ENCODE measurements at places on chromosomes 1 and 21. TPM values are rescaled to one million over a fixed set of nuclear protein-coding genes. Genes with fewer than 3 reads are reported as not detected.

DNA sequence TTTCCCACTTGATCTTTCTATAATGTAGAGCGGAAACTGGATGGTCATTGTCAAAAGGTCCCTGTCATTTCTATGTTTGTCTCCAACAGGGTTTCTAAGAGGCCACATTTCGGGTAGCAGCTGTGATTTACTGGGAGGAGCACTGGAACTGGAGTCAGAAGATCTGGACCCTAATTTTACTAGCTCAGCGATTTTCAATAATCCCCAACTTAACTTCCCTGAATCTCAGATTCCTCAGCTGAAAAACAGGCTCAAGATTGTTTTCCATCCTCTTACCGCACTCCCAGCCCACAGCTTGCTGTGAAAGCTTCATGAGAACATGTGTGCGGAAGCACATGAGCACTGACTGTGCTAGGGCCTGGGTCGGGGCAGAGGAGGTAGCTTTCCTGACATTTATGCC is 19.9 kb upstream of the RGS4 start:
- no peak overlapping the region for H3K4me3 ChIP-seq
- DNase-seq = no peak
- no peaks in the 10 kb centered on the region for H3K36me3 ChIP-seq
- H3K27me3 ChIP-seq = peaks cover 25% of the 10 kb centered on the region

DNA sequence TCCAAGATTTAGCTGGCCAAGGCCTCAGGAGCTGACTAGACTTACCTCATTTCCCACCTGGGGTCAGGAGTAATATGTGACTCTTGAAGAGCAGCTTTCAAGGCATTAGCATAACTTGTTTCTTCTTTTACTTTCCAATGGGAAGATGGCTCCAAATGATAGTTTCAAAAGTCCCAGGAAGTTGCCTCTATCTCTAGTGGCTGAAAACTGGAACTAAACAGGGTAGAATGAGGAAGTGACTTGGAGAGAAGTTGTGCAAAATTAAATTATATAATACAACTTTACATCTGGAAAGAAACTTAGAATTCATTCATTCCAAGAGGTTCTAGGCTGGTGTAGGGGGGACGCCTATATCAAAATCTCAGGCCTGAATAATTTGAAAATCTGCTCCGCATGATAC is 250.1 kb upstream of the FMN2 start:
- H3K4me1 ChIP-seq = no peaks in the 10 kb centered on the region
- H3K27ac ChIP-seq = no peak overlapping the region
- no peaks in the 10 kb centered on the region for H3K36me3 ChIP-seq

DNA sequence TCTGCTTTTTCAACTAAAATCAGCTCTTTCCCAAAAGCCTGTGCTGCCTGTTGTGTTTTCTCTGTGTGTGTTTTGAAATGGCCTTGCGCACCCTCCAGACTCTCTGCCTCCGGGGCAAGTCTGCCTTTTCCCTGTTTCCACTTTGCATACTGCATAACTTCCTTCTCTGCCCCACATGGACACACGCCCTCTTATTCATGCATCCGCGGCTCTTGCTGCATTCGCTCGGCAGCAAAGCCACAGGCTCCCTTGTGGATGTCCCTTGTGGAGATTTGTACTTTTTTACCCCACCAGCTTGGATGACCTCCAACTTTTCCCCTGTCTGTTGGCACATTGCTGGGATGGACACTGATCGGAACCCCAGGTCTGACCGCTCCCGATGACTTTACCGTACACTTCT is 147.6 kb downstream of the ADSS2 start:
- no peak overlapping the region for H3K27ac ChIP-seq
- H3K36me3 ChIP-seq = peaks cover 2% of the 10 kb centered on the region
- DNase-seq = no peak
- H3K4me1 ChIP-seq = peaks cover 10% of the 10 kb centered on the region

DNA sequence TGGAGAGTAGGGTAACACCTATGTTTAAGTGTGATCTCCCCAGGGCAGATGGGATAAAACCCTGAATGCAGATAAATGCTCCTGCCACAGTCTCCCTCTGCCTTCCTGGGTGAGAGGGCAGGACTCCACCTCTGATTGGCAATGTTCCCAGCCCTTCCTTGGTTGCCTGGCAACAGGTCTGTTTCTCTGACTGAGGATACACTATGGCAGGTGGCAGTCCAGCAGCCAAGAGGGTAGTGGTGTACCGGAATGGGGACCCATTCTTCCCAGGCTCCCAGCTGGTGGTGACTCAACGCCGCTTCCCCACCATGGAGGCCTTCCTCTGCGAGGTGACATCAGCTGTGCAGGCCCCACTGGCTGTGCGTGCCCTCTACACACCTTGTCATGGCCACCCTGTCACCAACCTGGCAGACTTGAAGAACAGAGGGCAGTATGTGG is at the start of gene DCDC2B:
Gene DCDC2B, plus strand, starts transcription at position 199 of the 438 bp plus-strand sequence. Its CDS starts 5 bp downstream, at position 204.
- H3K4me3 ChIP-seq = no peak within 1 kb of the TSS
- no peaks in the 10 kb centered on the region for H3K27me3 ChIP-seq
- H3K27ac ChIP-seq = no peak within 1 kb of the TSS
- DNase-seq = no peak

DNA sequence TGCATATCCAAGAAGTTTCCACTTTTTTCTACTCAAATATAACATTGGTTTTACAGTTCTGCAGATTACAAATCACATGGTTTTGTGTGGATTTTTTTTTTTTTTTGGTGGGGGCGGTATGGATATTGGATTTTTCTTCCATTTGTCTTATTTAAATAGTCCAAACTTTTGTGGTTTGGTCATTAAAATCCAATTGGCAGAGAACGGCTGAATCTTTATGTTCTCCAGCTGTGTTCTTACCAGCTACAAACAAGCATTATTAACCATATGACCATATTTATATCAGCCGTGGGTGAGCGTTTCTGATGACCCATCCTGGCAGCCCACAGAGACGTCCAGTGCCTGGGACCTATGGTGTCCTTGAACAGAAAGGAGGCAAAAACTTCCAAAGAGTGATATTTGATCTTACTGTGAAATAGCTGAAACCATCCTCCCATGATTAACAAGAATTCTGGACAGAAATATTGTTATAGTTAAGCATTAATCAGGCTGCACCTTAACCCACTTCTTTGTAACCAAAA is 200.4 kb downstream of the LYPLAL1 start:
- H3K27me3 ChIP-seq = peaks cover 5% of the 10 kb centered on the region
- no peak for DNase-seq
- H3K4me3 ChIP-seq = no peak overlapping the region
- no peaks in the 10 kb centered on the region for H3K4me1 ChIP-seq

DNA sequence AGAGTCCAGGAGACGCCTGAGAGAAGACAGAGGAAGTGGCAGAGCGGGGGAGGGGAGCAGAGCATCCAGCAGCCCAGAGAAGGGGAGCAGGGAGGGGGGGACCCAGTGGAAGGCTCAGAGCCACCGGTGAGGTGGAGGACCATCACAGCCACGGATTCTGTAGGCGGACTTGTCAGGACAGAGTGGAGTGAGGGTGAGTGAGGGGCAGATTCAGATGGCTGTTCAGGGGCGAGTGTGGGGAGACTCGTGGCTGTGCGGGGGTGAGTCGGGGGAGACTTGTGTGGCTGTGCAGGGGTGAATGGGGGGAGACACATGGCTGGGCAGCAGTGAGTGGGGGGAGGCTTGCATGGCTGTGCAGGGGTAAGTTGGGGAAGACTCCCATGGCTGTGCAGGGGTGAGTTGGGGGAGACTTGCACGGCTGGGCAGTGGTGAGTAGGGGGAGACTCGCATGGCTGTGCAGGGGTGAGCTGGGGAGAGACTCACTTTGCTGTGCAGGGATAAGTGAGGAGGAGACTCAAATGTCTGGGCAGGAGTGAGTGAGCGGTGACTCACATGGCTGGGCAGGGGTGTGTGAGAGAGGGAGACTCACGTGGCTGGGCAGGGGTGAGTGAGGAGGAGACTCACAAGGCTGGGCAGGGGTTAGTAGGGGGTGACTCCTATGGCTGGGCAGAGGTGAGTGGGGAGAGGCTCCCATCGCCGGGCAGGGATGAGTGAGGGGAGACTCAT is 56.8 kb upstream of the ABCG1 start:
- peak overlapping the region; percentile 49 for H3K27ac ChIP-seq
- H3K36me3 ChIP-seq = no peaks in the 10 kb centered on the region
- H3K4me3 ChIP-seq = no peak overlapping the region
- peak; percentile 66 for DNase-seq

DNA sequence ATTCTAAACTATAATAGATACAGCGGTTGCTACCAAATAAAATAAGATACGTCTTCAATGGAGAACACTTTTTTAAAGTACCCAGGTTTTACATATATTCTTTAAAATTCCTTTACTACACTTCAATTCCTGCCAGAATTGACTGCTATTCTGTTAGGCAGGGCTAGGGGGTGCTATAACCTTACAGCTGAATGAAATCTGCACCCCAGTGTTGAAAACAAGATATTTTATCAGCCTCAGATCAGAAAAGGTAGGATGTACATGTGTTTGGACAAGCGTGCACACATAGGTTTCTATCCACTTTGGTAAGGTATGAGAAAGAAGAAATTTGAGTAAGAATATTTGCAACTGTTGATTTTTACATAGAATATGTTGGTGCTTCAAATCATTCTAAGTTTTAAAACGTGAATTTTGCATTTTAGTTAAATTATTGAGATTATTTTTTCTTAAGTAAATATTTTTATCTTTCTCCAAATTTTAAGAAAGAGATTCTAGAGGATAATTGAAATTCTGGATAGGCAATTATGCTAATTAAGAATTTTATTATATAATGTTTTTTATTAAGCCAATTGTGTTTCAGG is 490.8 kb upstream of the ADGRL4 start:
- no peak overlapping the region for H3K4me3 ChIP-seq
- H3K36me3 ChIP-seq = no peaks in the 10 kb centered on the region
- H3K4me1 ChIP-seq = no peaks in the 10 kb centered on the region
- no peak overlapping the region for H3K27ac ChIP-seq
- peak; percentile 13 for DNase-seq

- H3K36me3 ChIP-seq = no peaks in the 10 kb centered on the region
- H3K27me3 ChIP-seq = no peaks in the 10 kb centered on the region
- H3K4me3 ChIP-seq = no peak overlapping the region
- H3K4me1 ChIP-seq = no peaks in the 10 kb centered on the region
- no peak overlapping the region for H3K27ac ChIP-seq
Measured at GRCh38 chr1:71561206-71561605, 480.4 kb upstream of the ZRANB2 start.

GRCh38 chr21:43918385-43918947 is 53.4 kb downstream of the AGPAT3 start:
- peaks cover 16% of the 10 kb centered on the region for H3K36me3 ChIP-seq
- H3K4me3 ChIP-seq = peak overlapping the region; percentile 81
- H3K27ac ChIP-seq = peak overlapping the region; percentile 86
- DNase-seq = no peak
- H3K27me3 ChIP-seq = no peaks in the 10 kb centered on the region

ASAP3 gene
- 0.37 TPM for total RNA-seq

SNX7 gene
- 0.18 TPM for total RNA-seq

MTARC1 gene
- not detected for total RNA-seq

SPRR5 gene
- total RNA-seq = not detected

MTF1 gene
- total RNA-seq = 23.8 TPM

SPRR2A gene
- total RNA-seq = not detected
